Activated T-helper 1 cell treated with anti-CD3 and anti-CD28 coated beads, Interleukin-2, amount 50 U/mL, for 16 hours (primary cell): ENCODE measurements at places on chromosomes 11 and 22.

DNA sequence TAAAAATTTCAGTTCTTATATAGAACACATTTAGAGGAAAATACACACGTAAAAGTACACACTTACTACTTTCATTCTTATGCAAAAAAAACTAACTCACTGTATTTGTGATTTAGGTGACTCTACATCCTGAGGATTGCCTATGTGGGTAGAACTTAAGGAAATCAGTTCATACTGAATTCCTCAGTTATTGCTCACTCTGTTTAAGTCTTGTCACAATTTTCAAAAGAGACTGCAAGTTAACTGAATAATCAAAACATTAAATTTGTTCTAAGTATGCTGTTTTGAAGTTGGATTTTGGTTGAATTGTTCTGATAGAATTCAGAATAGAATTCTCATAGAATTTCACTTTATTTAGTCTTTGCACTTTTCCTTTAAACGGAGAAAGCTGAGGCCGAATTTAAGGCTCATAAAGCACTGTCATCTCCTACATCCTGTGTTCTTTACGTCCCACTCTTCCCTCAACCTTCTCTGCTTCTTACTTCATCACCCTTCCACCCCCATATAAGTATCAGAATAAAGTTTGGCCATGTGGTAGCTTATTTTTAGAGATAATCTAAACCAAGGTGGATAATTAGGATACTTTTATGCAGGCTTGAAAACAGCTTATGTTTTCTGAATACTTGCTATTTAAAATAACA, 59.8 kb downstream of the APOL5 start:
- DNase-seq = no peak

- DNase-seq = no peak
Observed at GRCh38 chr11:10302359-10302743, 2.5 kb upstream of the ADM start.

DNA sequence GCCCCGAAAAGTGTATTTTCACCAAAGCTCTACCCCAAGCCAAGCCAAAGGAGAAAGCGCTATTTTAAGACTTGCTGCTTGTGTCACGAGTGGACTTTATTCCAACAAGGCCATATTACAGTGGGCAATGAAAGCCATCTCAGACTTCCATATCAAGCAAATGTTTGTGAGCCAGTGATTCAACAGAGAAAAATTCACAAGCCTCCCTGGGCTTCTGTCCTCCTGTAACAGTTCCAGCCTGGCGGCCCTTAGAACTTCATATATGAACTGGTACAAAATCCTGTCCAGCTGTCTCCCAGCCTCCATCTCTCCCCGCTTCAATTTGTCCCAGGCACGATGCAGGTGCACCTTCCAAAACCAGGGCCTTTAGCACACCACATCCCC, 11.2 kb downstream of the LARGE1 start:
- DNase-seq = no peak

GRCh38 chr22:37354670-37355069, 72.4 kb downstream of the CYTH4 start:
- DNase-seq = no peak

- no peak for DNase-seq
Observed at GRCh38 chr11:85539740-85540139, 87.4 kb downstream of the DLG2 start.
